Activated CD4-positive, alpha-beta memory T cell treated with anti-CD3 and anti-CD28 coated beads, Interleukin-2, amount 10 ng/mL, durations not matched to agents 7 days and 5 days (primary cell): ENCODE measurements at places on chromosomes 2 and 18. TPM values are rescaled to one million over a fixed set of nuclear protein-coding genes. Genes with fewer than 3 reads are reported as not detected.

Gene AQP12B
- total RNA-seq = not detected

Gene IL1RL2
- total RNA-seq = not detected

Gene TM4SF20
- not detected for total RNA-seq

Gene CAPN14
- total RNA-seq = 0.35 TPM

Gene BMP10
- total RNA-seq = not detected

Gene RBKS
- total RNA-seq = 2.8 TPM

Gene SETBP1
- 15.8 TPM for total RNA-seq
